ENCODE measurements at places on chromosomes 1 and 21.

DNA sequence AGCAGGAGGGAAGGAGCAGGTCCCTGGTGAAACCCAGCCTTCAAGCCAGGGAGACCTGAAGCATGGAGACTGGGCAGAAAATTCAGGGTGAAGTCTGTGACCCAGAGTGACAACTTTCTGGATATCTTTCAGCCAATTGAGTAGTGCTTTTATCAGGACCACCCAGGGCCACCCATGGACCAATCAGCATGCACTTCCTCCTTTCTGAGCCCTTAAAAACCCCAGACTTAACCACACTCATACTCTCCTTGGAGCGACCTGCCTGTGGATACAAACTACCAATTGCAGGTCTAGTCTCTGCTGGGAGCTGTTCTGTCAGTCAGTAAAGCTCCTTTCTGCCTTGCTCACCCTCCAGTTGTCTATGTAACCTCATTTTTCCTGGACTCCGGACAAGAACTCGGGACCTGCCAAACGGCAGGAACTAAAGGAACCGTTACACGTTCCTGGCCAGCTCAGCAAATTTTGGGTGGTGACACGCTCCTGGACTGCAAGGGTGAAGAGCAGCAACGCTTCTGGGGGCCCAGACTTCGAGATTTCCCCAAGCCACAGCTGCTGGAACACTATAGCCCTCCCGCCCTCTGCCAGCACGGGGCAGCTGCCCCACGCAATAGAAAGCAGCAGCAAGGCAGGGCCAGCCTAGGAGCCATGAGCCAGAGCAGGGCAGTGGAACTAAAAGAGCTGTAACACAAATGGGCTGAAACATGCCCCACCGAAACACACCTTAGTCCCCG is 1183.4 kb downstream of the AMY1C start:
- DNase-seq = no peak

DNA sequence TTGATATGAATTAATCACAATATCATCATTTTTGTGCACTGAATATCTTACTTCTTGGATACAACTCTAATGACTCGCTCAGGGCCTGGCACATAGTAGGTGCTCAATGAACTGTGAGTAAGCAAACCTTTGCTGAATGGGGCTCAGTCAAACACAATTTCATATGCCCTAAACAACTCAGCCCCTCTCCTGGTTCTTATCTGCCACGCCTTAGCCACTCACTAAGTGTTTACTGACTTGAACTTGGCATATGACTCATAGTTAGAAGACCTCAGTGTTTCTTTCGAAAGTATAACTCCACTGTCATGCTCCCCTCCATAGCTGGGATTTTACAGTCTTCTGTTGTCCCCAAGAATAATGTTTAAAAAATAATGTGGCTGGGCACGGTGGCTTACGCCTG is 4.8 kb upstream of the IFNLR1 start:
- DNase-seq = no peak

DNA sequence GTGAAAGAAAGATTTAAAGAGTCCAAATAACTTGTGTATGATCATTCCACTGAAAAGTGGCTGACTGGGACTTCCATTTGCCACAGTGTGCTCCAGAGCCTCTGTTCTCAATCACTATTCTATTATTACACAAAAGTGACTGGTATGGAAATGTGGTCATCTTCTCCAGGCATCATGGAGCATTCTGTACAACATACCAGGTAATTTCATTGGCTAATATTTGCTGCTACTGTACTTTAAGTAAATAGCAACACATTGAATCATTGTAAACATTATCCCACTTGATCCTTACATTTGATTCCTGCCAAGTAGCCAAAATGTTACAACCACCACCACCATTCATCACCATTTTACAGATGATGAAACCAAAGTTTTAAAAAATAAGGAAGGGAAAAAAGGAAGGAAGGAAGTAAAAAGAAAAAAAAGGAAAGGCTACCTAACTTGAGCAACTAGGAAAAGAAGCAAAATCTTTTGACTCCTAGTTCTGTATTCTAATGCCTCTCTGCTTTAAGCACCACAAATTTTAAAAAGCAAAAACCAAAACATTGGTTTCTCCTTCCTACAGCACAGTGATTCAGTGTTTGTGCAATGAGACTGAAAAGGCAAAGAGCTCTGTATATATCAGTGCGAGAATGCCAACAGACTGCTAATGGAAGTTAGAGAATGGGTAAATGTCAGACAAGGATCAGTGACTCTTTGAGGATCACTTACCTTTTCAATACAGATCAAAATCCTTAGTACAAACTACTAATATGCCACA is 361.4 kb upstream of the PTBP2 start:
- DNase-seq = no peak

- no peak for DNase-seq
Measured at GRCh38 chr1:35441926-35442579, 115.2 kb downstream of the KIAA0319L start.

GRCh38 chr1:56168176-56168575 is 411.2 kb downstream of the PLPP3 start:
- DNase-seq = no peak

GRCh38 chr1:219927956-219928790 is at the start of gene SLC30A10:
TSS of gene SLC30A10 (minus strand) at chr1:219928557. CDS start at chr1:219928440, 117 bp downstream.
- no peak for DNase-seq

GRCh38 chr1:205878026-205878425 is 28.1 kb upstream of the PM20D1 start:
- DNase-seq = no peak

- DNase-seq = no peak
Measured at GRCh38 chr21:35398346-35398982, 349.4 kb upstream of the RUNX1 start.

GRCh38 chr1:58983162-58983561 is 199.3 kb upstream of the JUN start:
- DNase-seq = peak; percentile 53

DNA sequence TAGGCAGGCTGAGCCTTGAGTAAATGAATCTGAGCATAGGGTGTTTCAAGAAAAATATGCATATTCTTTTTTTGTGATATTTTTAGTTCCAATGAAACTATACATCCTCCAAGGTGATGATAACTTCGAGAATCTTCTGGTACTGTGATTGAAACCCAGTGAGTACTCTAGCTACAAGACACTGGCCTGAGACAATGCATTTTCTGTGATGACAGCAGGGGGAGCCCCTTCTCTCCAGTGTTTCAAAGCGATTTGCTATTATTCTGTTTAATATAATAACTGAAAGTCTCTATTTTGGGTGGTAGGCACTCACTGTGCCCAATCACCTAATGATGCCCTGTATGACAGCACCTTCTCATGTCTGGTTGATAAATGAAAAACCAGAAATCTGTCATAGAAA is 12.1 kb downstream of the IRF2BP2 start:
- no peak for DNase-seq

DNA sequence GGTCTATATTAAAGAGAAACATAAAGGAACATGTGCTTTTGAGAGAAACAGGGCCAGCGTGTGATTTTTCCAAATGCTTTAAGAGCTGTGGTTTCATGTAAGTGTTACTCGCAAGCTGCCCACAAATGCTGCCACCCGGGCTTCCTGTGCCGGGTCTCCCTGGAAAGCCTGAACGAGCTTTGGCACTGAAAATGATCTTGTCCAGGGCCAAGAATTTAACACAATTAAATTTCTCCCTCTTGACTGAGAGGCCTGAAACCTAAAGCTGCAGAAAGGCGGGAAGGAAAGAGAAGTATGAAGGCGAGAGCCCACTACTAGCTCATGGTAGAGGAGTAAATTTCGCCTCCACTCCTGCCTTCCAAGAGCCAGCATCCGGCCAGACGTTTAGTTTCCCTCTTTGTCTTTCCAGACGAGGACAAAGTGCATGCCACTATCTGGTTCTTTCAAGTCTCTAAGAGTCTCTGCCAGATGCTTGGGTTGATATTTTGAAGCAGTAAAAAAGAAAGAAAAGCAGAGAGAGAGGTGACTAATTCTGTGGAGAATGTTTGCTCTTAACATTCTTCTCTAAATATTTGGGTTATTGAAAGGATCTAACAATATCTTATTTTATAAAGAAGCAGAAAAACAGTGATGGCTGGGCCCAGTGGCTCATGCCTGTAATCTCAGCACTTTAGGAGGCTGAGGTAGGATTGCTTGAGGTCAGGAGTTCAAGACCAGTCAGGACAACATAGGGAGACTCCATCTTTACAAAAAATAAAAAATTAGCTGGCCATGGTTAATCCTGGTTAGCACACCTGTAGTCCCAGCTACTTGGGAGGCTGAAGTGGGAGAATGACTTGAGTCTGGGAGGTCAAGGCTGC is 100.0 kb upstream of the HNRNPU start:
- no peak for DNase-seq

DNA sequence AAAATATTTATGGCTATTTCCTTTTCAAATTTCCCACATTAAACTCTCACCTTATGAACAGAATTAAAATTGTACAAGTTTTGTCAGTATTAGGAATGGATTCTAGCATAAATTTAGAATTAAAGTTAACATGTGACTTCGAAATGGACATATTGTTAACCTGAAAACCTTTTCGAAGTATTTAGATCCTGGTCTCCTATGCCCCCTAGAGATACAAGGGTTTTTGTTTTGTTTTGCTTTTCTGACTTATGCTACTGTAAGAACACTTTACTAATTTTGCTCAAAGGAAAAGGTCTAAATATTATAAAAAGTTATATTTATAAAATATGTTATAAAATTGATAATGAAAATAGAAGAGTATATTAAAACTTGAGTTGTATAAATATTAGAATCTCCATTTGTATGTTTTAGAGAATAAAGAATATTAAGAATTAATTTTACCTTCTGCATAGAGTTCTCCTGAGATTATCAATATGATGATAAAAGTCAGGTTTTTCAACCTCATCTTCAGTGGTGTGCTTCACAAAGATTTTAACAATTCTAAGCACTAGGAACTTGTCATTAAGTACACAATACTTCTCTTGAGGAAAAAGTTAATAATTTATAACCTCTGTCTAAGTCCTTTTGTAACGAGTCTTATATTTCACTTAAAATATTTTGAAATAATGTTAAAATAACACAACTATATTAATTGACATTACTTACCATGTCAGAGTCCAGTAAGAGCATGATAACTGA is at the start of gene F13B:
Gene F13B (minus strand): TSS at position 542 of the 738 bp plus-strand sequence. CDS start 37 bp downstream, at position 505.
- DNase-seq = no peak

- DNase-seq = no peak
Measured at GRCh38 chr1:227416156-227416830, 98.0 kb upstream of the CDC42BPA start.

DNA sequence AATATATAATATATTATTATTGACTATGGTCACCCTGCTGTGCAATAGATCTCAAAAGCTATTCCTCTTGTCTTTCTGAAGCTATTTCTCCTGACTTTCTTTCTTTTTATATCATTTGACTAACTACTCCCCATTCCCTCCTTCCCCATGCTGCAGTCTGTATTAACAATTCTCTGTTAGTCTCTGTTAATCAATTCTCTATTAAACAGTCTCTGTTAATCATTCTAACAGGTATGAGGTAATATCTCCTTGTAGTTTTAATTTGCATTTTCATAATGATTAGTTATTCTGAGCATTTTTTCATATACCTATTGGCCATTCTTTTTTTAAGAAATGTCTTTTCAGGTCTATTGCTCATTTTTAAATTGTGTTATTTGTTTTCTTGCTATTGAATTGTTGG is 201.0 kb upstream of the B3GALT2 start:
- no peak for DNase-seq

DNA sequence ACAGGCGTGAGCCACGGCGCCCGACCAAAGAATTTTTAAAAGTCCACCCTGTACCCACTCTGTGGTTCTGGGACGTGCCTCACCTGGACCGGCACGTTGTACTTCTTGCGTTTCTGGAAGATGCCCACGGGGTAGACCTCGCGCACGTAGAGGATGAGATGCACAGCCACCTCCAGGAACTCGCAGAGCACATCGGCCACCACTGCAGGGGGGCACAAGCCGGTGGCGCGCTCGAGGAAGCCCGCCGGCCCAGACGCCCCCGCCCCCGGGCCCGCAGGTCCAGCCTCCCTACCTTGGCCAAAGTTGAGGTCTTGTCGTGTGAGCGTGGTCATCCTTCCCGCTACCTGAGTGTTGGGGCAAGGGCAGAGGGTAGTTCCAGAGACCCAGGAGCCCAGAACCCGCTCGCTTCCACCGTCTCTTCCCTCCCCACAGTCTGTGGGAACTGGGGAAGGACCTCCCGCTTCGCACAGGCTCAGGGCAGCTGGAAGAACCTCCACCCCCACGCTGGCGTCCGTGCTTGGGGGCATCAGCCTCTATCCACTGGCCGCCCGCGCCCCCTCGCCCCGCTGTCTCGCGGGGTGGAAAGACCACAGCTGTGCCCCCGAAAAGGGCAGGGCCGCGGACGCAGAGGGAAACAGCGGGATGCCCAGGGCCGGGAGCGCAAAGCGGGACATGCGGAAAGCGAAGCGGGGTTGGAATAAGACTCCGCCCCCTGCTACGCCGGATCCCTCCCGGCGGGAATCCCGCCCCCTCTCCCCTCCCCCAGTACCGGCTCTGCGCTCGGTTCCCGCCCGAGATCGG is 478 bp downstream of the MAD2L2 start:
- no peak for DNase-seq

- DNase-seq = no peak
Measured at GRCh38 chr1:2053217-2053616, 3.0 kb downstream of the PRKCZ start.

DNA sequence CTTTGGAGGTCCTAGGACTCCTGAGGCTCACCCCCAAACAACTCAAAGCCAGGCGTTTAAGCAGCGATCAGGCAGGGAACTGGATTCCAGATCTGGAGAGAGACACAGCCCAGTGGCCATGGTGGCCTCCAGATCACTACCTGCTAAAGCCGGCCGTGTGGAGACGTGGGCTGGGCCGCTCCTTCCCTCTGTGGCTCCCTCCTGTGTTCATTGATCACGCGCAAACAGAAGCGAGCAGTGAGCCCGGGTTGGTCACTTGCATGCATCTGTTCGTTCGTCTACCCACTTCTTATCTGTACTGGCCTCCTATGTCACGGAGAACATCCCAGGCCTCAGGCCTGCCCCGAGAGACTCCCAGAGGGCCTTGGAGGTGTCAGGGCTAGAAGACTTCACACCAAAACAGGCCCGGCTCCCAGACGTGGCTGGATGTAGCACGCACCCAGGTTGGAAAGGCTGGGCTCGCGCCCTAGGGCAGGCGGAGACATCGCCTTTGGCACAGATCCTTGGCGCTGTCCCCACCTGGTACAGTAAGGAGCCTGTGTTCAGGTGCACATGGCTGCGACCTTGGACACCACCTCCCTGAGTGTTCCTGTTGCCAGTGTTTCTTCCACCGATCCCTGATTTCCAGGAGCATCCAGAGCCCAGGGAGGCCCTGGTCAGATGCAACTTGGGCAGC is 76.7 kb upstream of the ARHGEF16 start:
- no peak for DNase-seq
